ENCODE measurements at places on chromosomes 5 and 9.
A peak's percentile ranks its signal among the peaks of the same experiment; 100 is the strongest.

GRCh38 chr9:137545123-137545522 lies 5.1 kb downstream of the PNPLA7 start:
- DNase-seq, result no peak

GRCh38 chr5:6469836-6470235 lies 21.2 kb downstream of the UBE2QL1 start:
- DNase-seq, result no peak

- no peak for DNase-seq
Measured at GRCh38 chr9:8917956-8918739, 1118.6 kb upstream of the DMAC1 start.

GRCh38 chr5:133927300-133928180 lies 40.9 kb downstream of the C5orf15 start:
- DNase-seq, result no peak

GRCh38 chr5:168227973-168228615 lies 63.4 kb upstream of the WWC1 start:
- no peak for DNase-seq

- DNase-seq, result no peak
Measured at GRCh38 chr9:85931495-85931894, 9.5 kb upstream of the NAA35 start.

GRCh38 chr5:10595293-10595671 lies 31.4 kb downstream of the ANKRD33B start:
- no peak for DNase-seq

DNA sequence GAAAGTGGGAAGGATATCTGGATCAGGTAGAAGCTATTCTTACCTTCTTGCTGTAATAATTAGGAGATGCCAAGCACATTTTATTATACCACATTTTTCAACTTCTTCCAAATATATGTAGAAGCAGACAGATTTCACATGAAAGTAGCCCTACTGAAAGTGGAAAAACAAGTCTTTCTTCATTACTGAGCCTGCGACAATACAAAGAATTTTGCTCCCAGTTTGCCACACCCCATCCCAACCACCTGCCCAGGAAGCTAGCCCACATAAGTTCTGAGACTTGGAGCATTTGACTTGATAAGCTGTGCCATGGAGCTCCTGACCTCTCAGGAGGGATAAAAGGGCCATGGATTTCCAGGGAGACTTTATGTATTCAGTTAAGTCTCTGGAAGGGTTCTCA lies 249.1 kb upstream of the ADCY2 start:
- no peak for DNase-seq

DNA sequence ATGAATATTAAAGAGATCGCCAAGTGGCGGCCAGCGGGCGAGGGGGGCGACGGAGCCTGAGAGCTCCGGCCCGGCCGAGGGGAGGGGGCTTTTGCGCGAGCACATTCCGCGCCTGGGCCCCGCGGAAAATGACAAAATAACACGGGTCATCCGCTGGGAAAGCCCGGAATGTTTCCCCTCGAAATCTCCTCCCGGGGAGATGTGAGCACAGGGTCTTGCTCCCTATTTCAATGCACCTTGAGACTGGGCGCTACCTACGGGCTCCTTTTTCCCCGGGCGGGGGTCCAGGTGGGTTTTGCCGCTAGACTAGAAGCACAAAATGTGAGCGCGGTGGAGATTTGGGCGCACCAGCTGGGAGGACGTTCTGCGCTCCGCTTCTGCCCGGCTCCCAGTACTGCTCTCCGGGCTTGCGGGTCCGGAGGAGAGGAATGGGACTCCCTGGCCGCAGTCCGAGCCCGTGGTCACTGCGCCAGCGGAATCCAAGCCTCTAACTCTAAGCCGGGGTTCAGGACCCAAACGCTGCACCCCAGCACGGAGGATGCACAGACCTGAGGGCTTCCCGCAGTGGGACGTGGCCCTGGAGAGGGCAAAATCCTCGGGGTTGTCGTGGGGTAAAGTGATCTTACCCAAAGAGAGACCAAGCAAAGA lies 2.8 kb upstream of the PRDM12 start:
- DNase-seq, result no peak

- DNase-seq, result no peak
Measured at GRCh38 chr5:95668728-95669127, 14.1 kb downstream of the SPATA9 start.

DNA sequence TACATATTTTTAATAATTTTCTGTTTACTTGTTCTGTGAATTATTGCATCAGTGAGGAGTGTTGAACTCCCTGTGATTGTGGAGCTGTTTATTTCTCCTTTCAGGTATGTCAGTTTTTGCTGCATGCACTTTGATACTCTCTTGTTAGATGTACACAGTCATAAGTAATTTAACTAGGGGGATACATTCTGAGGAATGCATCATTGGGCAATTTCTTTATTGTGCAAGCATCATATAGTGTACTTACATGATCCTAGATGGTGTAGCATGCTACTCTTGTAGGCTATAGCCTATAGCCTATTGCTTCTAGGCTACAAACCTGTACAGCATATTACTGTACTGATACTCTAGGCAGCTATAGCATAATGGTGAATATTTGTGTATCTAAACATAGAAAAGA lies 9.5 kb downstream of the DENND4C start:
- DNase-seq, result no peak

DNA sequence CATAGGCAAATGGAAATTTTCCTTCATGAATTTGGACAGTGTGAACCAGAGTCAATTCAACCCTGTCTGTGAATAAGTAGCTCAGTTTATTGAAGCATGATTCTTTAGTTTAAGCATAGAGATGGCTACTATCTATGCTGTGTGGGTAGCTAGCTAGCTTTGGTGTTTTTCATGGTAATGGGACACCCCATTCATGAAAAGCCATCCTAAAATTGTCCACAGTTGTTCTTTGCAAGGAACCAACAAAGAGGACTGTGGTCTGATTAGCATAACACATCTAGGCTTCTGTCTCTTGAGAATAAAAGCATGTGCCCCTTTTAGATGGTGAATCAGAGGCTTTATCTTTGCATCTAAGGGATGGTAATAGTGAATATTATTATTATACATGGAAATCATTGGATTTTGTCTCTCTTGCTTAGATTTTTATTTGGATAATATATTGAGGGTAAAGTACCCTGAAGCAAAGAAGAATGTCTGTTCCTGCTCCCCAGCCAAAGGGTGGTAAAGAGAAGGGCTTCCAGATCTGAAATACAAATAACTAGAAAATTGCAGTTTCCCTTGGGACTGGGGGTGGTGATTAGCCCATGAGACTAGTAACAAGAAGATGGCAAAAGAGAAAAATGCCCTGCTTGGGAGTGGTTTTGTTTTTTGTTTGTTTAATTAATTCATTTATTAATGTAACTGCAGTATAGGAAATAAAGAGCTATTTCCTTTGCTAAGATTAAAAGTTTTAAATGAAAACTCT lies 624.2 kb upstream of the ZNF608 start:
- DNase-seq, result no peak

DNA sequence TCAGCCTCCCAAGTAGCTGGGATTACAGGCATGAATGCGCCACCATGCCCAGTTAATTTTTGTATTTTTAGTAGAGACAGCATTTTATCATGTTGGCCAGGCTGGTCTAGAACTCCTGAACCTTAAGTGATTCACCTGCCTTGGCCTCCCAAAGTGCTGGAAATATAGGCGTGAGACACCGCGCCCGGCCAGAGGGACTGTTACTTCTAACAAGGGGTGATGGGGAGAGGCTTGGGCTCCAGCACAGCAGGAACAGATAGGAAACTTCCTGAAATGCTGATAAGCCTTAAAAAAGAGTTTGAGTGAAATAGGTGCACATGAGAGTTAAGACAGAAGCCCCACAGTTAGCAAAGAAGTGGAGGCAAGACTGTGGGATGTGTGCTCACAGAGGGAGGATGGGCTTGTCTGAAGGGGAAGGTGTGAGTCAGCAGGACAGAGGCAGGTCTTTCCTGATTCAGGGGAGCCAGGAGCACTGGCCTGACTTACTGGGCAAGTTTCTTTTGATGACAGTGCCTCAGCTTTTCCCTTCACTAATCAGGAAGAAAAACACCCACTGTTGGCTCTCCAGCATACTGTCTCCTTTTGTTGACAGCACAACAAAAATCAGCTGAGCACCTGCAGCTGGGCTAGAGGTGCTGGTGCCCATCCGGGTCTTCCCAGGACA lies 68.4 kb downstream of the RAD23B start:
- DNase-seq, result no peak

DNA sequence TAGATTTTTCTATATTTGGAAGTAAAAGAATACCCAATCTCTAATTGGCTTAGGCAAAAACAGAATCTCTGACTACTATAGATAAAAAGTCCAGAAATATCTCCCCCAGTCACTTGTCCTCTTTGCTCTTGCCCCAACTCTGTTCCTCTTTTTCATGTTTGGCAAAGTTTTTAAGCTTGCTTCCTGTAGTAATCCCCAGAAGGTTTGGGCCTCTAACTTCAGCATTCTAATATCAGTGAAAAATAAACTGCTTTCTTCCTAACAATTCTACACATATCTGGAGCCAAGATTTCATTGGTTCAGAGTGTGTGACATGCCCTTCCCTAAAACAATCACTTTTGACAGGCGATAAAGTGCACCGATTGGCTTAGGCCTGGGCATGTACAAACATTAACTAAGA lies 1680.3 kb downstream of the MAT2B start:
- no peak for DNase-seq

DNA sequence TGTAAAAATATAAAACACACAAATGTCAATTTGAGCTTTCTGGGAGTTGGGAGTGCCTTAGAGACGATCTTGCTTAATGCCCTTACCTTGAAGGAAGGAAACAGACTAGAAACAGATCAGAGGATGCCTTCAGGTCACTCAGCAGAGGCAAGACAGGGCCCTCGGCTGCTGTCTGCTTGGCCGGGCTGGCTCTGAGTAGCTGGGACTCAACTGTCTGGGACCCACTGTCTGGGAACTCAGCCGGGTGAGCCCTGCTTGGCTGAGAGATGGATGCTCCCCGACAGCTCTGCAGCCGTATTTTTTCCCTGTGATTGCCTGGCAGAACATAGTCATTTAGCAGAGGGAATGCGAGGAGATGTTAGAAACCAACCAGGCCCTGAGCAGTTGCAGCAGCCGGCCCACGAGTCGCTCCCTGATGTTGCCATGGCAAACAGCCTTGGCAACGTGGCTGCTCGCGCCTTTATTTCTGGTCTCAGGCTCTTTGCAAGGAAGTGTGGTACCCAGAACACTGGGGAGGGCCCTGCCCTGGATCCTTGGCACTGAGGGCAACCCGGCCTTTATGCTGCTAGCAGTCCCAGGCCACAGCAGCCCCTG lies 10.9 kb downstream of the PPARGC1B start:
- DNase-seq, result no peak

DNA sequence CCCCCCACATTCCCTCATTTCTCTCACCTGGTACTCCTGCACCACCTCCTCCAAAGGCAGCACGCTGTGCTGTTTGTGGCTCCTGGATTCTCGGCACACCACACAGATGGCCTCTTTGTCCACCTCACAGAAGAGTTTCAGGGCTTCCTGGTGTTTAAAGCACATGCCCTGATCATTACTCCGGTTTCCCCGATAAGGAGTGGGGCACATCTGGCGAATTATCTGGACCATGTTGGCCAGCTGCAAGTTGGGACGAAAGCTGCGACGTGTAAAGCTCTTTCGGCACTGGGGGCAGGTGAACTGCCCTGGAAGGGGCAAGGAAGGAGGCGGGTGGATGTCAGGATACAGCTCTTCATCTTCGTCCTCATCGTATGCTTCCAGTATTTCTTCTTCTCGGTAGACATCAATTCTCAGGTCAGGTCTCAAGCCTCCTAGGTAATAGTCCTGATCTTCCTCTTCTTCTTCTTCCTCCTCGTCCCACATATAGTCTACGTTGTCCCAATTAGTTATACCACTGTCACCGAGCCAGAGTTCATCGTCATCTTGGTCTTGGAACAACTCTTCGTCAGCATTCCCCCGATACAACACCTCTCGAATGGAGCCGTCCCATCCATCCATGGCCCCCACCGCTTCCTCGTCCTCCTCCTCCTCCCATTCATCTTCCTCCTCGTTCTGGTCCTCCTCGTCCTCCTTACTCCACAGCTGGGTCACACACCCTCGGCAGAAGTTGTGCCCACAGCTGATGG lies 796 bp downstream of the TRIM52 start:
- no peak for DNase-seq

- DNase-seq, result peak; percentile 36
Measured at GRCh38 chr5:173618927-173619519, 2.6 kb upstream of the BOD1 start.

DNA sequence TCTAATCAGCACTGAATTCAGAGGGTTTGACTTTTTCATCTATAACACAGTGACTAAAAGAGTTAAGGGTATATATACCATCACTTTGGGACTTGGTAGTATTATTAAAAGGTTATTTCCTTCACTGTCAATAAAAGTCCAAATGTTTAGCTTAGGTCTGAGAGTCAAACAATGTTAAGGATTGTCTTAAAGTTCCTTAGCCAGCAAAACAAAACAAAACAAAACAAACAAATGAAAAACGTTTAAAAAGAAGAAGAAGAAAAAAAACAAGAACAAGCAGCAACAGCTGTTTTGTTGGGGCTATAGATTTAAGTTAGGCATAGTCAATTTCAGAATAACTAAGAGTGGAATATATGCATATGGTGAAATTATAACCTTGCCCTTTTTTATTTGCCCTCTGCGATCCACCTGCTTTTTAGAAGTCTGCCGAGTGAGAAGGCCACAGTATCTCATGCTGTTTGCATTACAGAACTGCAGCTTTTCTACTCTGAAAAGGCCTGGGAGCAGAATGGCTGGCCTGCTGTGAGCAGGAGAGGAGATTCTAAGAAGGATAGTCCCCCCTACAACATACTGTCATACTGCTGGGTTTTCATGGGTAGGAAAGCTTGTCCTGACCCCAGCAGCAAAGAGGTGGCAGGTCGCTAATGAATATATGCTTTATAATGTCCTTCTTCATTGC lies 141.7 kb downstream of the NTRK2 start:
- no peak for DNase-seq

- no peak for DNase-seq
Measured at GRCh38 chr5:13322769-13323168, 621.7 kb downstream of the DNAH5 start.

- no peak for DNase-seq
Measured at GRCh38 chr5:2303431-2304100, 420.8 kb upstream of the IRX4 start.

DNA sequence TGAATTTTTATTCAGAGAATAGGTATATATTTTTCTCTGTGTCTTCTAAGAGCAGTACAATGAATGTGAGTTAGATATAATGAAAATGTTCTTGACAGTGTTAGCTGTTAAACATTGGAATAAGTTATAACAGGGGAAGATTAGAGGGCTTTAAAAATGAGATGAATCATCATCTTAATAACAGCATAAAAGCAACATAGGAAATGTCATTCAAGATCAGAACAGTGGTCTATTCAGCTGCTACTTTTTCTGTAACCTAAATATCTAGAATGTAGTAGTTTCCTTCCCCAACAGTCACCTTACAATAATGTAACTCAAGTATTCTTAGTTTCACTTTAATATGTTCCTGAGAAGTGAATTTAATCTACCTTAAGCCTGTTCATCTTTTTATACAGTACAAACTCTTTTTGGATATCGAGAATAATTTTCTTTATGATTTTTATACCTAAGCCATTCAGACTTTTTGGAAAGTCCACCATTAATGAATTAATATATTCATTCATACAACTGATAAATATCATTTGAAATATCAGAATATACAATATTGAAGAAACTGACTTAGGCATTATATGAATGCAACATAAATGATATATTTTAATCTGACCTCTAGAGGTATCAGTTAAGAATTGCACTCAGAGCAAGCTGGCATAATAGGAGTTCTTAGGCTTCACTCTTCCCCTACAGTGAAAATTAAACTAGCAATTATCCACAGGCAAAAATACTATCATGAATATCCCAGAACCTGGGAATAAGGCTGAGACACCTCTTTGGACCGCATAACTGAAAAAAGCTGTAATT lies 66.1 kb upstream of the EDIL3 start:
- no peak for DNase-seq

Data from activated CD4-positive, alpha-beta T cell treated with anti-CD3 and anti-CD28 coated beads, Interleukin-2, amount 50 U/mL, for 24 hours (primary cell).